ENCODE measurements at places on chromosomes 11 and 22. TPM values are rescaled to one million over a fixed set of nuclear protein-coding genes. Genes with fewer than 3 reads are reported as not detected.

GRCh38 chr11:9550191-9550628 lies 23.3 kb upstream of the WEE1 start:
- no peak for DNase-seq

- DNase-seq = no peak
These were observed 31.6 kb downstream of the CTTN start for GRCh38 chr11:70429724-70430521.

GRCh38 chr11:125368757-125369156 lies 127.3 kb downstream of the FEZ1 start:
- DNase-seq = no peak

- DNase-seq = no peak
These were observed 535.9 kb upstream of the FAT3 start for GRCh38 chr11:91688672-91689071.

DNA sequence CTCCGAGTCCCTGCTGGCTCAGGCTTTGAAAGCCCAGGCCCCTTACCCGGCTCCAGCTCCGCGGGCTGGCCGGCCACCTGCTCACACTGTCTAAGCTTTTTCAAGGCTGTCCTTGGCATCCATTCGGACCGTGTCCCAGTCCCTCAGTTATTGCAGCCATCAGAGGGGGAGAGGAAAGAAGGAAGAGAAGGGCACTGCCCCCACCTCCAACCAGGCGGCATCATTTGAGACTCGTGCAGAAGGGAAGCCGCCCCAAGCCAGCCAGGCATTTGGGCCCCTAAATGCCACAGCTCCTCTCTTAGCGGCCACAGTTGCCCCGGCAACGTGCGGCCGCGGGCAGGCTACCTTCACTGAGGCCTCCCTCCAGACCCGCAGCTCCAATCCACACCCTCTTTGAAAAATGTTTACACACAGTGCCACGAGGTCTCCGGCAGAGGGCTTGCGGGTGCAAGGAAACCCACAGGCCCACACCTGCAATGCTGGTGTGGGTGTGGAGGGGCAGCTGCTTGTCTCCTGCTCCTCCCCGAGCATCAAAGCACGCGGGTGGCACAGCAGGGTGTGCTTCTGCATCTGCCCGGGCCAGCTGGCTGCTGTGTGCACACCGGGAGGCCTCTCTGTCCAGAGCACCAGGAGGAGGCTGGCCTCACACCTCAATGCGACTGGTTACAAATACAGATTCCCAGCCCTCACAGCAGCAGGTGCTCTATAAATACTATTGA lies 124.4 kb downstream of the CTTN start:
- no peak for DNase-seq

DNA sequence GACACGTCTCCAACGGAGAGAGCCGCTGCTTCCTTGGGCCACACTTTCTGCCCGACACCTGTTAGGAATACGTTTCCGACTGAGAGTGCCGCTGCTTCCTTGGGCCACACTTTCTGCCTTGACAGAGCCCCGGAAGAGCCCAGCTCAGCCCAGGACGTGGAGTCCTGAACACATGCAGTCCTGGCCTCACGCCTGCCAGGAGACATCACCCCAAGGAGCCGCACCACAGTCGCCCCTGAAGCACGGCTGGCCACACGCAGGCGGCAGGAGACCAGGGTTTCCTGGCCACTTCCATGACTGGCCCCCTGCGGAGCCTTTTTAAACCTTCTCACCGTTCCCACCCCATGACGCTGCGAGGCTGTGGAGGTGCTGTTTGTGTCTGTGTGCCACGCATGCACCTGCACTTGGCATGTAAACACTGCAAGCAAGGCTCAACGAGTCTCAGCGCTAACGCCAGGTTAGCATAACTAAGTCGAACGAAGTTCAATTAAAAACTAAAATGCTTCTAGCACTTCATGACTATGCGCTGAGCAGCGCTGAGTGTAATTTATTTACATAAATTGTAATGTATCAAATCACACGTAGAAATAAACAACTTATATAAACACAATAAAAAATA lies 8.8 kb downstream of the TOLLIP start:
- no peak for DNase-seq

DNA sequence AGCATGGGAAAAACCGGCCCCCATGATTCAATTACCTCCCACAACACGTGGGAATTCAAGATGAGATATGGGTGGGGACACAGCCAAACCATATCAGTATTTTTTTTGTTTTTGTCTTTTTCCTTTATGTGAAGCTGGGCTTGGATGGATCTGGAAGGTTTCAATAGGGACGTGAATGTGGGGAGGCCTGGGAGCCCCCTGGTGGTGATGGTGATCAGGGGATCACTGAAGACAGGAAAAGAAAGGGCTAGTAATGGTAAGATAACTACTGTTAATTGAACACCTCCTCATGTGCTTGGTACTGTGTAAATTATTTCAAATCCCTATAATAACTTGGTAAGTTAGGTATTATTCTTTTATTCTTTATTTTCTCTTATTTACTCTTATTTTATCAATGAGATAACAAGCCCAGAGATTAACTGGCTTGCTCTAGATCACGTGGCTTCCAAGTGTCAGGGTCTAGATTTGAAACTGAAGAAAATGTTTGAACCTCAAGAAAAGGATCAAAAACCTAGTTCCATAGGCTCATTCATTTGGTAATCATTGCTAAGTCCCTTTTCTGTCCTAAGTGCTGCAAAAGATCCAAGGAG lies 364.2 kb downstream of the TENM4 start:
- no peak for DNase-seq

- DNase-seq = no peak
These were observed 79.0 kb downstream of the LARGE2 start for GRCh38 chr11:46001448-46001914.

DNA sequence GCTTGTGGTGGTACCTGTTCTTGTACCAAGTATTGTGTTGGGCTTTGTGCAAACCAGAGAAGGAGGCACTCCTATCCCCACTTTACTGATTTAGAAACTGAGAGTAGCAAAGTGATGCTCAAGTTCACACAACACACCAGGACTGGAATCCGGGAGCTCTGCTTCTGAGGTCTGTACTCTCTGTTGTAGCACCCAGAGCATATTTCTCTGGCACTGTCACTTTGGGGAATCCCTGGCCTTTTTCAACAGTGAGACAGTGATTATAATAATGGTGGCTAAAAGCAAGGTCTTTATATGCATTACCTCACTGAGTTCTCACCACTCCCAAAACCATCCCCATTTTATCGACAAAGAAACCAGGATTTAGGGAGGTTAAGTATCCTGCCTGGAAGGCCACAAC lies 362.4 kb downstream of the TENM4 start:
- DNase-seq = no peak

DNA sequence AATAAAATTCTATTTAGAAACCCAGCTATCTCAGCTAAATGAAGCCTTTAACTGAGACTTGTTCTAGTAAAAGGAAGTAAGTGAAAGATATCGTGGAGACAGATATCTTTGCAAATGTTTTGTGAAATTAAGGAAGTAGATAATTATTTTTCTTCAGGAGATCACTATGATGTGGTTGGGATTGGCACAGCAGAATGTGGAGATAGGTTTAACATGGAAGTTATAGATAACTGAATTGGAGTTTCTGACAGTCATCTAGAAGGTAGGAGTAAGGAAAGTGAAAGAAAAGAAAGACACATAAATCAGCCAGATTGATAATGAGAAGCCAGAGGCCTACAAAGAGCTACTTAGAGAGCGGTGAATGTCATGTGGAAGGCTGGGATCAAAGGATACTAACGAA lies 4.7 kb upstream of the CASP5 start:
- DNase-seq = no peak

DNA sequence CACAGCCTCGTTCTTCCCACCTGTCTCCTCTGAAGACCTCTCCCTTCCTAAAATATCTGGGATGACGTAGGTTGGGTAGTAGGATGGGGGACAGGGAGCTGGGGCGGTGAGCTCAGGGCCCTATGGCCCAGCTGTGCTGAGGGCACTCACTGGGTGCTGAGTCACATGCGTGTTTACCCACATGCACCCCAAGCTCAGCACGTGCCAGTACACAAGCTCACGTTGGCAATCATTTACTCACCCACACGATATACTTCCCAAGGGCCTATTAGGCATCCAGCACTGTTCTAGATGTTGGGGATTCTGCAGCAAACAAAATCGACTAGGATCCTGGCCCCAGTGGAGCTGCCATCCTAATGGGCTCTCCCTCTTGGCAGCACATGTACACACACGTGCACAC lies 28.7 kb downstream of the ARAP1 start:
- no peak for DNase-seq

DNA sequence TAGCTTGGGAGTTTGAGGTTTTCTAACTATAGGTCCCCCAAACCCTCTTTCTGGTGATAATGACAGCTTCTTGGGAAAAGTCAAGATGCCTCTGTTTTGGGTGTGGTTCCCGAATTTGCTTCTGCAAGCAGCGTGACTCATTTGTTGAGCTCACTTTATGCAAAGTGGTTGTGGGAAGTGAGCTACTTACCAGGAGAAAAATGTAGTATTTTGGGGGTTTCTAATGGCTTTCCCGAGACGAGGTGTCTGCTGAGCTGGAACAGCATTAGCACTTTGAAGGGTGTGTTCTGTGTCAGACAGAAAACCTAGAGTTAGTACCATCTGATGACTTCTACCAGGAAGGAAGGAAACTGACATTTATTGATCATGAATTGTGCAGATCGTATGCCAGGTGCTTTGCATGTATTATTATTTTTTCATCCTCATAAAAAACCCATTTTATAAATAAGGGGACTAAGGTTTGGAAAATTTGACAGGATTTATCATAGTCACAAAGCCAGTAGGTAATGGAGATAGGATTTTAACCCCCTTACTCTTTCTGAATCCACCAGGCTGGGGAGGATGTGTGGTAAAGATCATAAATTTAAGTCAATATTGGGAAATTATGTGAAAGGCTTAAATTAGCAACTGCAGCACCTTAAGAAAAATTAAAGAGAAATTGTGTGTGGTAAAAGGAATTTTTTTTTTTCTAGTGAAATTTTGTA lies 108.8 kb upstream of the CD44 start:
- no peak for DNase-seq

DNA sequence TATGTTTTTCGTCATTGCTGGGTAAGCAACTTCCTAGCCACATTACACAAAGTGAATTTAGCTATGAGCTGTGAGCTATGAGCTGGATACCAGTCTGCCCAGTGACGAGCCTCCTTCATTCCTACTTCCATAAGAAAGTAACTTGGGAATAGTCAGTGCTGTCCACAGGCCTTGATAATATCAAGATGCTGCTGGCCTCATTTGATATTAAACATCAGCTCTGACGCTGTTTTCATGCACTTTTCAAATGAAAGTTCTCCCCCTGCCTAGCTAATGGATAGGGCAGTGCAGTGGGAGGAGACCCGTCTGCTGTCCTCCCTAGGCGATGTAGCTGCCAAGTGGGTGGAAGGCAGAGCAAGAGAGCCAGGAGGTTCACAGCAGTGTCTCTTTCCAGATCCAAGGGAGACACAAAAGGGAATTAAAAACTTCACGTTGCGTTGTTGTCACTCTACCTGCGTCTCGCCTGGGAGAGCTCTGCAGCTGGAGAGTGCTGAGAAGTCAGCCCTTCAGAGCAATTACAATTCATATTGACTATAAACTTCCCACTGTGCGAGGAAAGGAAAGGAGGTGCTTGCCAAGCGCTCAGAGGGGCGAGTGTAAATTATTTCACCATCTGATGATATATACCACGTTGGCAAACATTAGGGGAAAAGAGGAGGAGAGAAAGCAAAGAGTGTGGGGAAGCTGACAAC lies 861.4 kb downstream of the NTM start:
- no peak for DNase-seq

GRCh38 chr11:112477581-112478317 lies 217.1 kb upstream of the PLET1 start:
- no peak for DNase-seq

- DNase-seq = peak; percentile 33
These were observed at the start of gene FRMD8 for GRCh38 chr11:65386307-65387140. Gene FRMD8 (plus strand): TSS chr11:65386637. CDS start chr11:65387037, 400 bp downstream.

- no peak for DNase-seq
These were observed 10.5 kb downstream of the IGSF22 start for GRCh38 chr11:18715476-18715875.

DNA sequence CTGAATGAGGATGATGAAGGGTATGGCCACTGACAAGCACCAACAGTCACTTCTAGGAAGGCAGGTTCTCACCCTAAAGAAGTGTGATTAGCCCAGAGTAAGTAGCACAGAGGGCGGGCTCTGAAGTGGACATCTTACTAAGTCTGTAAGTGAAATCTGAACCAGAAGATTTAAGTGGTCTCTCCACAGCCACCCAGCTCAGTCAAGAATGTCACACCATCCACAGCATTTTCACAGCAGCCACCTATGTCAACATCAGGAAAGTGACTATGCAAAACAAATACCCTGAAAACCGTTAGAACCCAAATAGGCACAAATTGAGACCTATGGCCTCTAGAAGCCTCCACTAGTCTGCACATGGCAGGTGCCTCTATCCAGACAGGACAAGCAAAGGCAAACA lies 23.0 kb upstream of the STK33 start:
- DNase-seq = no peak

DNA sequence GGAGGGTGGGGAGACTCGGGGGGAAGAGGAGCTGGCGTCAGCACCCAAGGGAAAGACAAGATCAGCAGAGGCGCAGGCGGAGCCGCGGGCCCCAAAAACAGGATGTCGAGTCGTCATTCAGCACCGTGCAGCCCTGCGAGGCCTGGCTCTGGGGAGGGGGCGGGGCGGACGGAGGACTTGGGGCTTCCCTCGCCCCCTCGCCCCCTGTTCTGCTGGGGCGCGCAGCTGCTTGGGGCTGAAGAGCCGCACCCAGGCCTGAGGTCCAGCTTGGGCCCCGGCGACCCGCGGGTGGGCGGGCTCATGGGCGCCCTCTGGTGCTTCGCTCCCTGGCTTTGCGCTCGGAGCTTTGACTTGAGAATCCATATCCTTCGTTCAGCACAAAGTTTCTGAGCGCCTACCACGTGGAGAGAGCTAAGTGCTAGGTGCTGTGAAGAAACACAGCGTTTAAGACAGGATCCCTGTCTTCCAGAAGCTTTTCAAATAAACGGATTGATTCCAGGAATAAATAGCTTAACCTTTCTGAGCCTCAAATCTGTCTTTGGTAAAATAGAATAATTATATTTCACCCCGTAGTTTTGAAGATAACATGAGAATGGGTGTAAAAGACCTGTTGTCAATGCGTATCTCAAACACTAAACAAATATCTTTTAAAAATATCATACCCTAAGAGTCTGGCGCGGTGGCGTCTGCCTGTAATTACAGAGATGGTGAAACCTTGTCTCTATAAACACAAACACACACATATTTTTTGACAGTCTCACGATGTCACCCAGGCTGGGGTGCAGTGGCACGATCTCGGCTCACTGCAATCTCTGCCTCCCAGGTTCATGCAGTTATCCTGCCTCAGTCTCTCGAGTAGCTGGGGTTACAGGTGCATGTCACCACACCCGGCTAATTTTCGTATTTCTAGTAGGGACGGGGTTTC lies 929 bp upstream of the RHOG start:
- no peak for DNase-seq

Gene POU2AF1
- 1.0 TPM for polyA plus RNA-seq

Gene GLB1L3
- 0.13 TPM for polyA plus RNA-seq

Gene MS4A7
- 10.8 TPM for polyA plus RNA-seq

Gene AGBL2
- polyA plus RNA-seq = 1.6 TPM

Measured in urinary bladder (tissue), 4 donors.